ENCODE measurements at places on chromosomes 4 and X.

DNA sequence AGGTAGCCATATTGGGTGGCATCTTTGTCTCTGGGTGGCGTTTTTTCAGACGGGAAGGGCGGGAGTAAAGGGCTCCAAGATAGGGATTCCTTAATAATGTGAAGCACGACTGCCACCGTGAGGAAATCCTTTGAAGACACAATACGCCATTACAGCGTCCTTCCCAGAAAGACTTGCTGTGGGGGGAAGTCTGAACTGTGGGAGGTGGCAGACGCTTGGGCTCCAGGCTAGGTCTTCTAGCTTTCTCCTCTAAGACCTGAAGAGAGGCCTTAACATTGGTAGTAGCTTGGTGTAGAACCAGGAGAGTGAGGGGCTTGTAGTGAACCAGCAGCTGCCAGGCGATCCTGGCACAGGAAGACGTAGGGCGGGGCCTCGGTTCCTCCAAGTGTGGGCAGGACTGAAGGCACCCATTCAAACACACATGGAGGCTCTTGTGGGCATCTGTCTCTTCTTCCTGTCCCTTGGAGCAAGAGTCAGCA, 197.3 kb downstream of the OR13H1 start:
- DNase-seq = no peak

DNA sequence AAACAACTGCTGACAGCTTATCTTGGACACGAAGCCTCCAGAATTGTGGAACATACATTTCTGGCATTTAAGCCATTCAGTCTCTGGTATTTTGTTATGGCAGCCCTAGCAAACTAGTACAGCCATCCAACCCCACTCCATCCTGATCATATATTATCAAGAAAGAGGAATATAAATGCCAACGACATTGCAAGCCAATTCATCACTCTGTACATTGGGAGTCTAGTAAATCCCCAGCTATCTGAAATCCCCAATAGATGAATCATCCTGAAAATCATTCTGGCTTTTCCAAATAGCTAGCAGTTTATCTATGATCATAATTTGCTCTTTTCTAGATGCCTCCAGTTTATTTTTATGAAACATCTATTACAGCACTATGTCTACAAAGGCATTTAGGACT, 41.1 kb downstream of the FRMD7 start:
- DNase-seq = no peak

GRCh38 chr4:124427095-124427767, 285.3 kb downstream of the ANKRD50 start:
- no peak for DNase-seq

DNA sequence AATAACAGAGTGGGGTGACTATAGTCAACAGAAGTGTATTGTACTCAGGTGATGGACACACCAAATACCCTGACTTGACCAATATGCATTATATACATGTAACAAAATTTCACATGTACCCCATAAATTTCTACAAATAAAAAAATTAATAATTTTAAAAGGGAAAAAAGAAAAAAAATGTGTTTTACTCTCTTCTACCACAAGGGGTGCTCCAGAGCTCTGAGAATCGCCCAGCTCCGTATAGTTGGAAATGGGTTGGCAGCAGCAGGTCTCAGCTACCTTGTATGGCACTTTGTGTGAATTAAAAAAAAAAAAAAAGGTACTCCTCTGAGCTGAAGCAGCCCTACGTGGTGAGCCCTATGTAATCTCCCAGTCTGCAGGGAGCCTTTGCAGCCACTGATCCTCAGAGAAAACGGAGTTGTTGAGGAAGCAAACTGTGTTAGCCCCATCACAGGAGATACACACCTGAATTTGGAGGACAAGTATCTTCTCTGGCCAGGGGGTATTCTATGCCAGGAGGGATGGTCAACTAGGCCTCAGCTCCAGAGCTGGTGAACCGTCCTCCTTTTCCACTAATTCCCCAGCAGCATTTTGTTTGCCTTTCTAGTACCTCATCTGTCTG, 17.2 kb upstream of the POLA1 start:
- DNase-seq = no peak

GRCh38 chr4:1378559-1379231, 27.5 kb downstream of the NKX1-1 start:
- no peak for DNase-seq

DNA sequence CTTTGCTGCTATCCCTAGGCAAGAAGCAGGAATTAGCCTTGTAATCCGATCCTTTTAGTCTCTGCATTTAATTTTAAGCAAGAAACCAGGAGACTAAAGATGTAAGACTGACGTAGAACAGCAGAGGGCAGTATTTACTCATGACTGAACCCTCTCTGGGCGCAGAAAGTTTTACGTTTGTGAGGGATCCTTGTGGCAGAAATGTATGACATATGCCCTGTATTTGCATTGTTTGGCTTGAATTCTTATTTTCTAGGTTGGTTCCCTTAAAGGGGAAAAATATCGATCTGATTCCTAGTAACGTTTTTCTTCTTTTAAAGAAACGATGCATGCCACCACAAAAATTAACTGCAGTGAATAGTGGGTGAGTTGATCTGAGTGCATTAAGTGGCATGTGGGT, 1.3 kb upstream of the FAT4 start:
- peak; percentile 2 for DNase-seq

GRCh38 chrX:3697220-3697684, 16.2 kb downstream of the PRKX start:
- DNase-seq = no peak

- no peak for DNase-seq
Observed at GRCh38 chrX:6021316-6022091, 207.2 kb downstream of the NLGN4X start.

- no peak for DNase-seq
Observed at GRCh38 chr4:64539234-64539849, 130.1 kb upstream of the TECRL start.

GRCh38 chr4:12966726-12967125, 517.4 kb downstream of the RAB28 start:
- no peak for DNase-seq

DNA sequence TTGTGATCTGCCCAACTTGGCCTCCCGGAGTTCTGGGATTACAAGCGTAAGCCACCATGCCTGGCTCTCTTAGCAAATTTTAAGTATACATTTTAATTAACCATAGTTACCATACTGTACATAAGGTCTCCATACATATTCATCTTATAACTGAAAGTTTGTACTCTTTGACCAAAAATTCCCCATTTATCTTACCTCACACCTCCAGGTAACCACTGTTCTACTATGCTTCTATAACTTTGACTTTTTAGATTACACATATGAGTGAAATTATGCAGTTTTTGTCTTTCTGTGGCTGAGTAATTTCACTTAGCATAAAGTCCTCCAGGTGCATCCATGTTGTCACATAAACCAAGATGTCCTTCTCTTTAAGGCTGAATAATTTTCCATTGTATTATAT, 17.4 kb downstream of the C4orf51 start:
- DNase-seq = no peak

- DNase-seq = no peak
Observed at GRCh38 chr4:159035570-159035969, 67.3 kb upstream of the RAPGEF2 start.

DNA sequence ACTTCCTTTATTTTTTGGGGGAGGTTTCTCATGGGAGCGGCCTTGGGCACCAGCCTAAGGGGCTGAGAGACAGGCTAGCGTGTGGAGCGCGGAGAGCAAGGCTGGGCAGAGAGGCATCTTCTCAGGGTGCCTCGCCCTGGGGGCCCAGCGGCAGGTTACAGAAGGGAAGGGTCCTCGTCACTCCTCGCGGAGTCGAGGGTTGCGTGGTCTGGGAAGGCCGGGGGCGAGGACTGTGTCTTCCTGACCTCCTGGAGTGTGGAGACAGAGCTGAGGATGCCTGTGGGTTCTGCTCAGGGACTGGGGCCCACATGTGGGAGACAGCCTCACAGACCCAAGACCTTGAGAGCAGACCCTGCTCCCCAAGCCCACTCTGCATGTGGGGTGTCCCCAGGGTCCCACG, 79.6 kb upstream of the LRPAP1 start:
- no peak for DNase-seq

DNA sequence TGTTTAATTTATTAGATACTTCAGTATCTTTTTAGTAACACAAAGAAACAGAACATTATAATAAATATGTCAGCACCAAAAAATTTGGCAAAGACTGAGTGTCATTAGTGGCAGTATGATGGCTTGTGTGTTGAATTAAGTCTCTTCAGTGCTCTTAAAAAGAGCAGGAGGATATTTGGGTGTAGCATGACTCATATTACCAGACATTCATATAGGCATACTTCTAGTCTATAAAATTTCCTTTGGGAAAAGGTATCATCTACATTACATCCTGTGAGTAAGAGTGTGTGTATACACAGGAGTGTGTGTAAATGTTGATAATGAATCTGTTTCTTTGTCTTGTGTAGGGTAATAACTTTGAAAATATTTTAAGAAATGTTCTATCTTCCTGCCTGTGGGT, 135.7 kb downstream of the CNKSR2 start:
- no peak for DNase-seq

- DNase-seq = no peak
Observed at GRCh38 chrX:20670611-20671010, 403.9 kb upstream of the RPS6KA3 start.

DNA sequence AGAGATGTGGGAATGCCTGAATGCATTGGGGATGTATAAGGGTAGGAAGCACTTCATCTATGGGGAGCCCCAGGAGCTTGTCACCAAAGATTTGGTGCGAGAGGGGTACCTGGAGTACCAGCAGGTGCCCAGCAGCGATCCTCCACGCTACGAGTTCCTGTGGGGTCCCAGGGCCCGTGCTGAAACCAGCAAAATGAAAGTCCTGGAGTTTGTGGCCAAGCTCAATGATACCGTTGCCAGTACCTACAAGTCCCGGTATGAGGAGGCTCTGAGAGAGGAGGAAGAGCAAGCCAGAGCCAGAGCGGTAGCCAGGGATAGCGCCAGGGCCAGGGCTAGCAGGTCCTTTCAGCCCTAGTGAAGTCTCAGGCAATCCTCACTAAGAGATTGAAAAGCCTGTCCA, 3.8 kb downstream of the MAGEB17 start:
- no peak for DNase-seq

DNA sequence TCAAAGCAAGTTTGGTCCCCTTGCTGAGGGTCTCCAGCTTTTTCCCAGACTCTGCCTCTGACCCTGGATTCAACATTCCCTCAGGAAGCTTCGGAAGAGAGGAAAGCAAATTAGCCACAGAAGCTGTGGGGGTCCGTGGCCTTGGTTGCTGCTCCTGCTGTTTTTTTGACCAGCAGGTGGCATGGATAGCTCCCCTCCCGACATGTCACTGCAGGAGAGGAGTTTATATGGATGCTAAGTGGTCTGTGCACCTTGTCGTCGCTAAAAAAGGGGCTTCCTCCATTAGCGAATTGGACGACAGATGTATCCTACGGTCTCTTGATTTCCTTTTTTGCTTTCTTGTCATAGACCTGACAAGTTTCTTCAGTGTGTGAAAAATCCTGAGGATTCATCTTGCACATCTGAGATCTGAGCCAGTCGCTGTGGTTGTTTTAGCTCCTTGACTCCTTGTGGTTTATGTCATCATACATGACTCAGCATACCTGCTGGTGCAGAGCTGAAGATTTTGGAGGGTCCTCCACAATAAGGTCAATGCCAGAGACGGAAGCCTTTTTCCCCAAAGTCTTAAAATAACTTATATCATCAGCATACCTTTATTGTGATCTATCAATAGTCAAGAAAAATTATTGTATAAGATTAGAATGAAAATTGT, 70.2 kb downstream of the CD38 start:
- DNase-seq = no peak

DNA sequence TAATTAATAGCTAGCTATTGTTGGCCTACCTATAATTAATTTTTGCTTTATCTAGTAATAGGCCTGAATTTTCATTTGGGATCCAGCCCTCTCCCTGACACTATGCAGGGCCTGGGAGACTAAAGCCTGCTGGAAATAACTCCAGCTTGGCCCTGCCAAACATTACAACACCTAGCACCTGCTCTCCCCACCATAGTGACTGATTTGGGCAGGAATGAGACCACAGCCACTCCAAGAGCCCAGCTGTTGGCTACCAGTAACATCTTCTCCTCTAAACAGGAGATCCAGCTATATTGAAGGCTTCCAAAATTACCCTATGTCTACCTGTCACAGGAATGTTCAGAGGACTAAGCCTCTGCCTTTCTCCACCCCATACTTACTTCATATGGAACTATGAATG, 225.1 kb downstream of the IDS start:
- no peak for DNase-seq

- no peak for DNase-seq
Observed at GRCh38 chr4:39014028-39014427, 18.2 kb downstream of the TMEM156 start.

GRCh38 chr4:158376106-158376840, 145.4 kb upstream of the RXFP1 start:
- no peak for DNase-seq

GRCh38 chrX:11451151-11451550, 157.9 kb downstream of the AMELX start:
- DNase-seq = no peak

DNA sequence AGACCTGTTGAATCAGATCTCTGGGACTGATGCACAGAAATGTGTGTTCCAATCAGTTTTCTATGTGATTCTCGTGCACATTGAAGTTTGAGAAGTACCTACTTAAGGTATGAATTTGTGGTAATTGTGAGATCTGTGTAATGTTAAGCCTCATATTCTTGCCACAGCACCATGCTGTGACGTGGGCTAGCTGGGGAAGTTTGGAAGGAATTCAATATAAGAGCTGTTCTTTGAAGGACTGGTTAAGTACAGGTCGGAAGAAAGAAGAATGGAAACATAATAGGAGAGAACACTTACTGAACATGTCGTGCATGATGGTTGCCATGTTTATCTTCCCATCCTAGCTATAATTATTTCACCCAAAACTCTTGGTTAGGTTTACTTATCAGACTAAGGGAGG, 79.7 kb upstream of the CXXC4 start:
- no peak for DNase-seq

DNA sequence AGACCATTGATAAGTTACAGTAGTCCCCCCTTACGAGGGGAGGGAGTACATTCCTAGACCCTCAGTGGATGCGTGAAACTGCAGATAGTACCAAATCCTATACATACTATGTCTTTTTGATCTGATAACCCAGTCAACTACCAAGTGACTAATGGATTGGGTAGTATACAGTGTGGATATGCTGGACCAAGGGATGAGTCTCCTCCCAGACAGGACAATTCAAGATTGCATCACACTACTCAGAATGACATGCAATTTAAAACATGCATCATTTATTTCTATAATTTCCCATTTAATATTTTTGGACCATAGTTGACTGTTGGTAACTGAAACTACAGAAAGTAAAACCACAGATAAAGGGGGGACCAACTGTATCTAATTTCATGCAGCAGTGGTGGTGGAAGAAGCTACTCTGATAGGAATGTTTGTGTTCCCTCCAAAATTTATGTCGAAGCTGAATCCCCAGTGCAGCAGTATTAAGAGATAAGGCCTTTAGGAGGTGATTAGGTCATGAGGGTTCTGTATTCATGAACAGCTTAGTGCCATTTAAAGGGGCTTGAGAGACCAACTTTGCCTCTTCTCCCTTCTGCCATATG, 11.9 kb downstream of the HADH start:
- no peak for DNase-seq

GRCh38 chrX:129525162-129525561, 1.9 kb upstream of the SMARCA1 start:
- no peak for DNase-seq
